ENCODE measurements at places on chromosomes 12 and 14.
A peak's percentile ranks its signal among the peaks of the same experiment; 100 is the strongest.

DNA sequence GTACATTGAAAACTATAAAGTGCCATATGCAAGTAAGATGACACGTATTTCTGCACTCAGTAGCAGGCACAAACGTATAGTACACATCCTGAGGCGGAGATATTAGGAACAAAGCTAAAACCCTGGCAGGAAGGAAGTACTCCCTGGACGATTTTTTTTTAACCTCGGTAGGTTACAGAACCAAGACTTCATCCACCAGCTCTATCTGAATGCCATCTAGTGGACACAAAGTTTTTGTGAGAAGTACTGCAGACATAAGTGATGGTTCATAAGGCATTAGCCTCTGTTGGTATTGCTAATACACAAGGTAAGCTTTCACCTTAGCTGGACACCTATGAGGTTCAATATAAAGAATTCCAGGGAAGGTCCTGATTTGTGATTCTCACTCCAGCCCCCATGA is 83.0 kb upstream of the CCDC196 start:
- DNase-seq: no peak

DNA sequence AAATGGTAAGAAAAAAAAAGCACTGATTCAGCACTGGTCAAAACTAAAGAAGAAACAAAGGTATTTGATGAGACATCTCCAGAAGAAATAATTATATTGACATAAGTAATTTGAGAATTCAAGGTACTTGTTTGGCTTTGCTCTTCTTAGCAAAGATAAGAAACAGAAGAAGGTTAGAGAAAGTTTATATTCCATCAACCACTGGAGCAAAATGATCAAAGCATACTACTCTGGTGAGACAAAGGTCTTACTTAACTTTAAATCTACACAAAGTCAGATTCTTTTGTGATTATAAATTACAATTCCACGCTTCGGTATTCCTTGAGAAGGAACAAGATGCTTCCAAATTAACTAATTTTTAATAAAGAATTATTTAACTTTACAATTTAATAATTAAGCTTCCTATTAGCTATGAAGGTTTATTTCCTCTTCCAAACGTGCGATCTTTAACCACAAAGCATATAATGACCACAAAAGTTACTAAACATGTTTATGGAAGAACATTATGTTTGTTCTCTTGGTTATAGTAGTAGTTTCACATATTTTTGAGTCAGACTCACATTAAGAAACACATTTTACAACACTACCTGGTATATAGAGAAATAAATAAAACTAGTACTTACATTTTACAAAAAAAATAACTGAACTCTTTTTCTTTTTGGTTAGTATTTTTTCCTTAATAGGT is 53.4 kb downstream of the METTL25 start:
- DNase-seq: no peak

DNA sequence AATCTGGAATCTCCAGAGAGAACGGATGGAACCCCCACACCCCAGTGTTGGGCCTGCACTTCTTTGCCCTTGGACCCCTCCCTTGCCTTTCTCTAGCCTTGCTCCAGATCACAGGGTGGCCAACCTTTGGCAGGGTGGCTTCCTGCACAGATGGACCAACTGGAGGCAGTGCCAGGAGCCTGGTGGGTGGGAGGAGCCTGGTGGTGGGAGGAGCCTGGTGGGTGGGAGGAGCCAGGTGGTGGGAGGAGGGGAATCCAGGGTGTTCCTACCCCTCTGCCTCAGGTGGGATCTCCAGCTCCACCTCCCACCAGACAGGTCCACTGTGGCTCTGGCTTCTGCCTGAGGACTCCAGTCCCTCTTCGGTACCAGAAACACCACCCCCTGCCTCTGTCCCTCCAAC is 15.0 kb upstream of the ORAI1 start:
- no peak for DNase-seq

DNA sequence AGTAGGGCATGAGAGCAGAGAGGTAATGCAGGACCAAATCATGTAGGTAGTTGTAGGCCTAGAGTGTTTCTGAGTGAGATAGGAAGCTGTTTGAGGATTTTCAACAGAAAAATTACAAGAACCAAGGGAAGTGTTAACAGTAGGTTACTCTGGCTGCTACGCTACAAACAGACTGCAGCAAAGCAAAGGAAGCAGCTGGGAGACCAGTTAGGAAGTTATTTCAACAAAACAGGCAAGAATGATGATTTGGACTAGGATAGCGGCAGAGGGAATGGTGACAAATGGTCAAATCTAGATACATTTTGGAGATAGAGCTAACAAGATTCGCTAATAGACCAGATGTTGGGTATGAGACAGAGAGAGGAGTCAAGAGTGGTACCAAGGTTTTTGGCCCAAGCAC is 26.8 kb downstream of the MRPL42 start:
- no peak for DNase-seq

- no peak for DNase-seq
Observed at GRCh38 chr12:104407922-104408321, 48.8 kb upstream of the CHST11 start.

- DNase-seq: peak; percentile 12
Observed at GRCh38 chr12:79934281-79935020, 446 bp downstream of the PPP1R12A start.

DNA sequence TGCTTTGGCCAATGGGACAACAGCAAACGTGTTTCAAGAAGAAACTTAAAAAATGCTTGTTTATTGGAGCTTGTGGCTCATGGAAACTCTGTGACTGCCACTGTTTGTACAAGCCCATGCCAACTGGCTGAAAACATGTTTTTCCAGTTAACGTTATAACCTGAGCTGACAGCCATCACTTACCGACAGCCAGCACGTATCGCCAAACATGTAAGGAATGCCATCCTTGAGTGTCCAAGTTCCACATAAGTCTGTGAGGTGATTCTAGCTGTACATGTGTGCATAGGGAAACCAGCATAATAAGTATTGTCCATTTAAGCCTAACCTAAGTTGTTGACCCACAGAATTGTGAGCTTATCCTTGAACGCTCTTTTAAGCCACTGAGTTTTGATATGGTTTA is 596.9 kb downstream of the TRHDE start:
- DNase-seq: no peak

- DNase-seq: no peak
Observed at GRCh38 chr12:116922194-116922897, 11.6 kb downstream of the FBXW8 start.

GRCh38 chr12:96743606-96744005 is 163.5 kb upstream of the NEDD1 start:
- no peak for DNase-seq

DNA sequence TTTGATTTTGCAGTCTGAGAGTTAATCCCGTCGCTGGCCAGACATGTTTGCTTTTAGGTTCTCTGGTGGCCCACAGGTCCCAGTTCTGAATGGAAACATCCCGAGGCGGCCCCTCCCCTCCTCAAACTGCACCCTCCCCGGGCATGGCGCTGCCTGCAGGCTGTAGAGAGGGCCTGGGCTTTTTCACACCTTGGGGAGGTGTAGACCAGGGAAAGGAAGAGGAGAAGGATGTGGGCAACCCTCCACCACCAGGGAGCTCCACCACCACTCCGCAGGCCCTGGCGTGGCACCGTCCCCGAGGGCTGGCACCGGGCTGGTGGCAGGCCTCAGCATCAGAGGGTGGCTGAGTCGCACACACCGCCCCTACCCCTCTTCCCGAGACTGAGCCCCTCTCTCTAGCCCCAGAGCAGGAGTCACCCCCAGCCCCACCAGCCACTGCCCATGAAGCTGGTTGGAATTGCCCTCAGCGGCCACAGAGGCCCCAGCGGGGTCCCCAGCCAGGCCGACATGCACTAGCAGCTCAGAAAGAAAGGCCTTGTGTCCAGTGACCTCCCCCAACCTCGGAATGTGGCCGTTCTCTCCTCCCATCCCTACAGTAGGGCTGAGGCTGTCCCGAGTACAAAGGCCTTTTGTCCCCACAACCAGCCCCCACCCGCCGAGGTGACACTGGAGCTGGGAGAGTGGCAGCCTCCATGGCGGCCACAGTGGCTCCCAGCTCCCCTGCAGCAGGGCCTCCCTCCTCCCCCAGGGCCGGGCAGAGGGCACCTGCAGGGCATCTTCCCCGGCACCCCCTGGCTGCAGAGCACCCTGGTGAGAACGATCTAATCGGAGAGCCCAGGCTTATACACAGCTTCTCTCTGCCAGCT is 23.5 kb upstream of the INF2 start:
- no peak for DNase-seq

GRCh38 chr14:95489214-95490137 is 27.0 kb downstream of the SYNE3 start:
- DNase-seq: no peak
